ENCODE measurements at places on chromosomes 12 and 14.

GRCh38 chr12:90390947-90391346 is 564.0 kb downstream of the CCER1 start:
- no peak for DNase-seq

DNA sequence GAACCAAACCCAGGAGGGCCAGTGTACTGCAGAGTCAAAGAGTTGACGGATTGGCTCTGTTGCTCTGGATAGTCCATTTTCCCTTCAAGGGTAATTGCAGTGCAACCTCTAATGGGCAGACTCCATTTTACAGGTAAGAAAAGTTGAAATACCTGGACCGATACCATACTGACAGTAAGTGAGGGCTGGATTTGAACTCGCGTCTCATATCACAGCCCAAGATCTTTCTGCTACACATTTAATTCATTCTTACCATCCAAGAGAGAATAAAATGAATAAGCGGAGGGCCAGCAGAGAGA is 356 bp upstream of the ZC3H14 start:
- DNase-seq = no peak

DNA sequence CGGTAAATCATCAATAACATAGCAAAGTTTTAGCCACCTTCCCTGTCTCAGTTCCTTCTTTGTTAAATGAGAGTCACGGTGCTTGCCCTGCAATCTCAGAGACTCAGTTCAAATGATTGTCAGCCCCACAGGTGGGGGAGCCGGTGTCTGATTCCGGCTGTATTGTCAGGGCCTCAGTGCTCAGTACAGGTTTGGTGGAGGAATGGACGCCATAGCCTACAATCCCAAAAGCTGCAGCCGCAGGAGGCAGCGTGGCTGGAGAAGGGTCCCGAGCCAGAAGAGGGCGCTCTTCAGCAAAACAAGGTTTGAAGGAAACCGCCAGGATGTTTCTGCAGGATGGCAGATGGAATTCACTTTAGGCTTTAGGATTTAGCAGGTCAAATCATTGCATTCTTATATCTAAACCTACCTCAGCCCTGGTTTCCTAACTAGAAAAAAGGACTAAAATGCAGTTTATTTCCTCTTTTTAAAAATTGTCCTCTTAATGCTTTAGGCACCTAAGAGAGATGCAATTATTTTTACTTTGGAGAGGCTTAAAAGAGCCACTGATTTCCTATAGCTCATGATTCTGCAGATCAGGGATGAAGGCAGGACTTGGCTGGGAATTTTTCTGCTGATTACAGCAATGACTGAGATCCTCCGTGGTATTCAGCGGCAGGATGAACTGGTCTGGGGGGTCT is 29.2 kb downstream of the FOS start:
- peak; percentile 71 for DNase-seq

- DNase-seq = no peak
Observed at GRCh38 chr14:20440882-20441281, 4.9 kb upstream of the KLHL33 start.

DNA sequence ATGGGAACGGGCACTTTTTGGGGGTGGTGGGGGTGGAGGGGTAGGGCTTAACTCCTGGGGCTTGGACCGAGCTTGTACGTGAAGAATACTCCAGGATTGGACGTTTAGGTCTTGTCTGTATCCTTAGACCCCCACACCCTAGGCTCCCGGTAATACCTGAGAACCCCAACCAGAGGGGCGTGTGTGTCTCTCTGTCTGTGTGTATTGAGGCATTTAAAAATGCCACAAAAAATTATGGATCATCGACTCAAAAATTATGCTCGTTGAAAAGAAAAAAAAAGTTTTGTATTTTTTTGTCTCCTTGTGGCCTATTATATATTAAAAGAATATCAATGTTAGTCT is 459 bp downstream of the PPFIBP1 start:
- no peak for DNase-seq

- no peak for DNase-seq
Observed at GRCh38 chr12:7972734-7973456, 36.9 kb upstream of the SLC2A3 start.

- DNase-seq = no peak
Observed at GRCh38 chr12:62660756-62661155, 194.1 kb downstream of the MON2 start.

DNA sequence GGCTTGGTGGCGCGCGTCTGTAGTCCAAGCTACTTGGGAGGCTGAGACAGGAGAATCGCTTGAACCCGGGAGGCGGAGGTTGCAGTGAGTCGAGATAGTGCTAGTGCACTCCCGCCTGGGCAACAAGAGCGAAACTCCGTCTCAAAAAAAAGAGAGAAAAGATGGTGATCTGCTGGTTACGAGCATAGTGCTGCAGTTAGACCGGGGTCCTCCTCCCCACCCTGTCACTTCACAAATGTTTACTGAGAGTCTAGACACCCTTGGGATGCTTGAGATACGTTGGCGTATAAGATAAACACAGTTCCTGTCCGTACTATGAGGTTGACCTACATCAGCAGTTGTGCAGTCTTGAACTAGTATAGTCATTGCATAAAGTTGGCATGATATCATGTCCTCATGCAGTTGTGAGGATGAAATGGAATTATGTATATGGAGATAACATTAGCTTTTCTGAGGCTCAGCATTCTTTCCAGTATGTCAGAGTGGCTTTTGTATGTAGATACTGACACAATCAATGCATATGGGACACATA is 787 bp downstream of the ACAD10 start:
- no peak for DNase-seq

DNA sequence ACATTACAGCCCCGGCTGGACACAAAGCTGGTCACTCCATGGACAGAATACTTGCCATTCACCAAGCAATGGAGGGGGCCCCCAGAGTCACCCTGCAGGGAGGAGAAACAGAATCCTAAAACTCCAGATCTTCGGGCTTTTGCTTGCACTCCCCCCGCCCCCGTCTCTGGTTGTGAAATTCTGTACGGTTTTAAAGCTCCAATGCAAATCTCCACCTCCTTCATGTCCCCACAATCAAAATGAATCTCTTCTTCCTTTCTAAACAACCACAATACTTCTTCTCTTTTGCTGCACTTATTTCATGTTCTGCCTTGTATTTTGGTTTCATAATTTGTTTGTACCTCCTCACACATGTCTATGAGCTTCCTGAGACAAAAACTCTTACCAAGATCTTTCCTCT is 5.8 kb upstream of the BIN2 start:
- no peak for DNase-seq

DNA sequence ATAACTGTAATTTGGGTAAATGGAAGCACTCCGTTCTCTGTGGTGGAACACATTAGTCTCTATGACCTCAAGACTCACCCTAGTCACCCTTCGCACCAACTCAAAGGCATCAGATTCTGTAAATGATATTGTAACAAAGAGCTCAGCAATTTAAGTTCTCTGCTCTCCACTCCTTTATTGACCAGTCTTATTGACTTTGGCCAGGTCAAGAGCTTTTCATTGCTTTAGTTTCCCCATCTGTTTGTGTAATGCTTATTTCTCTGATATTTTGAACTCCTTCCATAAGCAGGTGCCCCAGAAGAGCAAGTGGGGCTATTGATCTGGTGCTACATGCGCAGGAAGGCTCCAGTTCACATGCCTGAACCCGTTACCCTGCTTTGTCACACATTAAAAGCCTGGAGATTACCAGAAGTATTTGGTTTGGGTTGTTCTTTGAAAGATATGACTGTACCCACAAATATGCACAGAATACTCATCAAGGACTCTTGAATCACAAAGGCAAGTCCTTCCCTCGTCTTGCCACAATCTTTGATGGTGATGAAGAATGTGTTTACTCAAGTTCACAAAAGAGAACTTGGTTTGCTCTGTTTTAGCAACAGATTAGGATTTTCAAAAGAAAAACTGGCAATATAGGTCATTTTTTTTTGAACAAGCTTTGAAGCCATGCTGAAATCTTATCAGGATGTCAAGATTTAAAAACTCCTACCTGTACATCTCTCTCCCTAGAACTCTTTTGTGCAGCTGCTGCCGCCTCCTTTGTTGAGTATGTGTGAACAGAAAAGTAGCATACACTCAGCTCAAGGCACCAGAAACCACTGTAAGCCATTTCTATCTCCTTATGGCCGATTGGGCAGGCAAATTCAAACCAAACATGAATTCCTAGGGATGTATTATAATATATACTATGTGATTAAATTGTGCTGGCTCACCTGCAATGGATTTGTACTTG is 193.9 kb downstream of the BCAT1 start:
- DNase-seq = no peak

DNA sequence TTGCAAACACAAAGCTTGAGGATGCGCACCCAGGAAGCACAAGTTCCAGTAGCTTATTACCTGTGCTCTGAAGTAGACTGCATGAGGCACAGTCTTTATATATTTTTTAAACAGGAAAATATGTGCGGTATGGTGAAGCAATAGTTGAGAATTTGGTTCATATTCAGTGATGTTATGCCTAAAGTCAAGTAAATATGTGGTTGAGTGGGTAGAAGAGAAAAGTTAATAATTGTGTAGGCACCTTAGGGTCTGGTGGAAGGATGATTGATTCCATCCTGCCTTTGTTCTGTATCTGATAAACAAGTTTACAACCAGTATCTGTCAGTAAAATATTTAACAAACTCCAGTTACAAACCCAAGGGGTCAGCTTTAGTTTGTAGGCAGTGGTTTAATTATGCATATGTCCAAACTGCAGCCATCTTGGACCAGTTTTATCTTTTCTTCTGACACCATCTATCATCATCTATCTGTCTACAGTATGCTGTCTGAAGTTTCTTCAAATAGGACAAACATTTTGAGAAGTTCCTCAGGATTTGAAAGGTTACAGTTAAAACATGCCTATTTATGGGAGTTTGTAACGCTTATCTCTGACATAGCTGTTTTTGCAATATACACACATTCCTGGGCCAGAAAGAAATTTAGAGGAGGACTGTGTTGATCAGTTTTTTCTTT is 10.8 kb downstream of the SINHCAF start:
- DNase-seq = no peak

- DNase-seq = peak; percentile 50
Observed at GRCh38 chr14:72961579-72962335, 35.5 kb downstream of the DCAF4 start.

GRCh38 chr12:19150273-19150900 is 20.9 kb downstream of the PLEKHA5 start:
- peak; percentile 13 for DNase-seq

- no peak for DNase-seq
Observed at GRCh38 chr14:63465347-63465746, 77.8 kb downstream of the PPP2R5E start.

GRCh38 chr14:38901791-38902190 is 201.2 kb downstream of the SEC23A start:
- DNase-seq = no peak

GRCh38 chr12:12461923-12462315 is 100.7 kb downstream of the DUSP16 start:
- DNase-seq = no peak

- DNase-seq = no peak
Observed at GRCh38 chr14:20846560-20846959, 43.9 kb upstream of the RNASE1 start.

GRCh38 chr14:78997811-78998210 is 827.6 kb downstream of the NRXN3 start:
- no peak for DNase-seq

- no peak for DNase-seq
Observed at GRCh38 chr12:124432376-124432775, 135.0 kb downstream of the NCOR2 start.

DNA sequence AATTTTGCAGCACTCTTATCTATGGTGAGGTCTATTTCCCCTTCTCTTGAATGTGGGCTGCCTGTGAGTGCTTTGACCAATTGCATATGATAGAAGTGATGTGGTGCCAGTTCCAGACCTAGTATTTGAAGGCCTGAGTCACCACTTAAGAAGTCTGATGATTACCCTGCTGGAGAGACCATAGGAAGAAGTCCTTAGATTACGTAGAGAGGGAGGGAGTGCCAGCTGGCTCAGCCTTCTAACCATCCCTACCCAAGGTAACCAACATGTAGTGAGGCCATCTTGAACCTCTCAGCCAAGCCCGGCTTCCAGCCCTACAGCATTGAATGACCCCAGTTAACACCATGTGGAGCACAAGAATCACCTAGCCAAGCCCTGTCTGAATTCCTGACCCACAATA is 166.9 kb downstream of the NELL2 start:
- DNase-seq = peak; percentile 31

DNA sequence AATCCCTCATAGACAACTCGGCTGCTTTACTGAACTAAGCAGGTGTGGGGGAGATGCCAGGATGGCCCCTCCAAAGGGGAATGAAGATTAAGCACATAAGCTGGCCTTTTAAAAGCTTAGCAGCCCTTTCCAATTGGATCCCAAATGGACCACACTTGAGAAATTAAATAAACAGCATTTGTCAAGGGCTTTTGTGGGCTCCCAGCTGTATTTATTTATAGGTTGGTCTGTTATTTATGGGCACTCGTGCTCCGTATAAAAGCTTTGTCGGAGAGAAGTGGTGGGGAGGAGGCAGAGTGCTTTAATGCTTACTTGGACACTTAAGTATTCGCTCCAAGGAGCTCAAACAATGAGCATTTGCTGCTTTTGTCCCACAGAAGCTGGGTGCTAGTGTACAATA is 580.2 kb downstream of the MED13L start:
- DNase-seq = peak; percentile 75
